Brain pericyte (primary cell): ENCODE measurements at places on chromosomes 1 and 21.
A peak's percentile ranks its signal among the peaks of the same experiment; 100 is the strongest.

DNA sequence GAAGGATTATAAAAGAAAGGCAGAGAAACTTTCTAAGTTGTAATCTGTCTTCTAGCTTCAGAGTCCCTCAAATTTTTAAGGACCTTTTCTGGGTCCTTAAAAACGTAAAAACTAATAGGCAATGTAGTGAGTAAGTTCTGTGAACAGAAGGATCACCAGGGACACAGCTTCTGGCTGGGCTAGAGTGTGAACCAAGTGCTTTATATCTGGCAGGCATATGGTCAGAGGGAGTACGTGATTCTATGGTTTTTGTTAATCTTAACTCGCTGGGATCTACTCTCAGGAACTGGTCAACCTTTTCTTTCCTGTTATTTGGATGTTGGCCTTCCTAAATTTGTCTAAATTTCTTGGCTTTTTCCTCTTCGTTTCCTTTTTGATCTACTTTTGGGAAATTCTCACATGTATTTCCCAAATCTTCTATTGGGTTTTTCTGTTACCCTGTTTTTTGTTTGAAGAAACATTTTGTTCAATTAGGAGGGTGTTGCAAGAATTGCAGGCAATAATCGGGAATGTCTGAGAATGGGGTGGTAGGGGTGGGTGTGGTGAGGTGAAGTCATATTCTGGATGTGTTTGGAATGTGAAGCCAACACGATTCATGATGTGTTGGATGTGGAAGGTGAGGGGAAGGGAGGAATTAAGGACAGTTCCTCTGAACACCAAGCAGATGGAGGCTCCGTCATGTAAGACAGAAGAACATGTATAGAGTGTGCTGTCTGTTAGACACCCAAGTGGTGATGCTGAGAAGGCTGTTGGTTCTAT is 193.2 kb downstream of the FMN2 start:
- DNase-seq: no peak

- DNase-seq: no peak
Observed at GRCh38 chr1:226653311-226653921, 85.7 kb downstream of the ITPKB start.

DNA sequence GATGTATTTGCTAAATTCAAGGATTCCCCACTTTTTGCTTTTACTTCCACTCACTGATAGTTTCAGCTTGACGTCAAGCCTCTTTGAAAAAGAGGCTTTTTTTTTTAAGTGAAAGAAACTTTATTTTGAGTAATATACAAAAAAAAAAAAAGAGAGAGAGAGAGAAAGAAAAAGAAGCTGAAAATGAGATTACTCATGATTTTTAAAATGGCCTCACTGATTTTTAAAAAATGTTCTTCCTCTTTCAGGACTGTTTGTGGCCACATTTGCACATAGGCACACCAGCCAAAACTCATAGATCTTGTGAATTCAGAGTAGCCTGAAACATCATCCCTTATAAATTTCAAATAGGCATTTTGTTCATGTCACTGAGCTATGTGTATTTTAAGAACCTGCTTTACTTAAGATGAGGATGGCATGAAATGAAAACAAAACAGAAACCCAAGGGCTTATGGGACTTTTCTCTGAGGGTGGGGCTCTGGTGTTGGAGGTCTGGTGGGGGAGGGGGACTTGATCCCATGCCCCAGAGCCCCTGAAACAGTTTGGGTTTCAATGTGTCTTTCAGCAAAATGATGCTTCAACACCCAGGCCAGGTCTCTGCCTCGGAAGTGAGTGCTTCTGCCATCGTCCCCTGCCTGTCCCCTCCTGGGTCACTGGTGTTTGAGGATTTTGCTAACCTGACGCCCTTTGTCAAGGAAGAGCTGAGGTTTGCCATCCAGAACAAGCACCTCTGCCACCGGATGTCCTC is 6.1 kb downstream of the ATF3 start:
- no peak for DNase-seq

DNA sequence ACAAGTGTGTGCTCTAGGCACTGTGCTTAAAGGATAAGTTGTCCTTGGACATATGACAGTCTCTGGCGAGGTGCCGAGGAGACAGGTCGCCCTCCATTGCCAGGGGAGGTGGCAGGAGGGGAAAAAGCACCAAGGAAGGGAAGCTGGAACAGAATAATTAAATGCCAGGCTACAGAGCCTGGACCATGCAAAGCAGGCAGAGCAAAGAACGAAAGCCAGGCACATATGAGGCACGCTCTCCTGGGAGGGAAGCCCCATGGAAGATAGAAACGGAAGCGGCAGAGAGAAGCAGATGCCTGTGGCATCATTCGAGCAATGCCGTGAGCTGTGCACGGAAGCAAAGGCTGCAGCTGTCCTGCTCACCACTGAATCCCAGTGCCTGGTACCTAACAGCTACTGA is 91.2 kb downstream of the JAK1 start:
- no peak for DNase-seq

- no peak for DNase-seq
Observed at GRCh38 chr1:9086045-9086444, 16.6 kb upstream of the SLC2A5 start.

DNA sequence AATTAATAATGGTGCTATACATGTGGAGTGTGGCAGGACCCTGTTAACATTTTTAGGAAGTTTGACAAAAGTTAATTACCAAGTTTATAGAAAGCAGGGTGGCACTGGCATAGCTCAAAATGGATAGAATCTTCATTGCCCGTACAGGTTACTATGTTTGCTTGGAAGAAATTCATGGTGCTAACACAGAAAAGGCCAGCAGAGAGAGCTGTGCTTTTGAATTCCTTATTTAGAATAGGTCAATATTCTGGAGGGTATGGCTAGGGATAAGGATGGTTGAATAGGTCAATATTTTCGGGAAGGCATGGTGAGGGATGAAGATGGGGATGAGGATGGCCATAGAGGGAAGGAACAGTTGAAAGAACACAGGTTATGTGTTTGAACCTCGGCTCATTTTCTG is 345.1 kb downstream of the LMO4 start:
- DNase-seq: no peak

DNA sequence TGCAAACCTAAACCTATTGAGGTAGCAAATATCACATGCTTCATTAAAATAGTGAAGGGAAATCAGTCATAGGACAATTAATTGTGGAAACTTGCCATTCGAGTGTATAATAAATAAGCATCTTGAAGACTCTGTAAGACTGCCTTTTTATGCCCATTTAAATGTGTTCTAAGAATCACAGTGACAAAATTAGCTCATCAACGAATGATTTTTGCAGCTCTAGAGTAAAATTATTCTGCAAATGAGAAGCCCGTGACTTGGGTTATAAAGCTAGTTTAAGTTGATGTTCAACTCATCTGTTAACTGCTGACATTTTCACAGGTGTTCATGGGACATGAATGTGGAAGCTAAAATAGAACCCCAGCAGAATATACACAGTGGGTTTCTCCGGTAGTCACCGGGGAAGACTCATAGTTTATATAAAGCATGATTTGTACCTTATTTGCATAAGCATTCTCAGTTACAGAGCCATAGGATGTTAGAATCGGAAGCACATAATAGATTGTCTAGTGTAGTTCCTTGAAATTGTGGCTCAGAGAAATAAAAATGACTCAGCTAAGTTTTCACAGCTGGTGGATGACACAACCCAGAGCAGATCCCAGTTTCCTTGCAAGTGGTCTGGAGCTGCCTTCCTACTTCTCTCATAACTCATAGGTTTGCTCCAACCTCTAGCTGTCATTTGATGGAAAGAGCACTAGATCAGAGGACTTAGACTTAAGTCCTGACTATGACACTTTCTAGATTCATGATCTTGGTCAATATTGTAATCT is 107.3 kb downstream of the UCHL5 start:
- peak; percentile 51 for DNase-seq

DNA sequence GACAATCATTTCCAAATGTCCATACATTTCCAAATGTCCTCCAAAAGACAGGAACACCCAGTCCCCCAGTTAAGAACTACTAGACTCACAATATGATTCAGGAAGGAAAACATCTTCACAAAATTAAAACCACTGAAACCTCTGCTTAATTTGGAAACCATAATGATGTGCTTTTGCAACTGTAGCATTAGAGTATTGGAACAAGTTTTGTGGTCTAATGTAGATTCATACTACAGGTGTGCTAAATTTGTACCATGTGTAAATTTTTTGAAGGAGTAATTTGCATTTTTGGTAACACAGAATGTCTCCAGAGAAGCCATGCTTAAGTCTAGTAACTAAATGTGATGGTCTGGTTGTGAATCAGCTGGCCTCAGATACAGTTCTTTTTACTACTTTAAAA is 129.6 kb downstream of the DPYD start:
- no peak for DNase-seq

DNA sequence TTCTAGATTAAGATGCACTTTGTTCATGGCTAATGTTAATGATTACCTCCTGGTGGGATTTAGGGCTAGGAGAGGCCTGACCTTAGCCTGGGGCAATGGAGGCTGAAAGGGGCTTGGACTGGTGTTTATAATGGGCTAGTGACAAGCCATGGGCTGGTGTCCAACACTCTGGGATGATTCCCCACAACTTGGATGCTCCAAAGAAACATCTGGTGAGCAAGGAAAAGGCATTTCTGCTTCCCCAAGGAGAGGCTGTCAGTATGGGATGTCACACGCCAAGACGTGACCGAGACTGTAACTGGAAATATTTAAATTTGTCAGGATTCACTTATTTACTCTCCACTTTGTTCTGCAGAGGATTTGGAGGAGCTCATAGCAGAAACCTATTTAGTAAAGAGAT is 45.2 kb downstream of the PTPRU start:
- DNase-seq: no peak

- peak; percentile 16 for DNase-seq
Observed at GRCh38 chr1:72623299-72623708, 341.0 kb upstream of the NEGR1 start.

- DNase-seq: no peak
Observed at GRCh38 chr21:16842696-16843035, 670.2 kb upstream of the CXADR start.

DNA sequence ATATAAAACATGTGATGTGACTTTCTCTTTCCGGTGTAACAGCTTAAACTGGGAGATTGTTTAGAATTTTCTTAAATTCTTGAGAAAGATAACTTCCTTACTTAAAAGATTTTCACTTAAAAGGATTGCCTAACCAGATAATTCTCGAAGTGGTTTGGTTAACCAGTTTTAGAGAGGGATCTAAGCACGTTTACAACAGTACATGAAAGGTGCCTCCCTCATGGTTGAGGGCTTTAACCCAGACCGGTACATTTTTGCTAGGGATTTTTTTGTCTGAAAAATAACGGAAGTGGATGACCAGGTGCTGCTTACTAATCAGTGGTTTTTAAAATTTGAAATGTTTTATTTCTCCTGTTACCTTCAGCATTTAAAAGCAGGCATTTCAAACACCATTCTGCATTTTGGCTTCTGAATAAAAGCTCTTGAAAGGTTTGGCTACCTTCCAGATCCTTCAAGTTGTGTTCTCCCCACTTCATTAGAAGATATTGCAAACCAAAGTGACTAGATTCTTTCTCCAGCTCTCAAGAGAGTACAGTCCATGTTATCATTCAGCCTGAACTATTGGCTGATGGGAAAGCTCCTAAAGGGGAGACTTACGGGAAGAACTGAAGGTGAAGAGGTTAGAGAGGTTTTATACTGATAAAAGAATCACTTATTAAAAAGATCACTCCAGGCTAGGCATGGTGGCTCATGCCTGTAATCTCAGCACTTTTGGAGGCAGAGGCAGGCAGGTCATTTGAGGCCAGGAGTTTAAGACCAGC is 12.8 kb downstream of the S100PBP start:
- no peak for DNase-seq

- DNase-seq: no peak
Observed at GRCh38 chr1:58264462-58264861, 282.1 kb downstream of the OMA1 start.

DNA sequence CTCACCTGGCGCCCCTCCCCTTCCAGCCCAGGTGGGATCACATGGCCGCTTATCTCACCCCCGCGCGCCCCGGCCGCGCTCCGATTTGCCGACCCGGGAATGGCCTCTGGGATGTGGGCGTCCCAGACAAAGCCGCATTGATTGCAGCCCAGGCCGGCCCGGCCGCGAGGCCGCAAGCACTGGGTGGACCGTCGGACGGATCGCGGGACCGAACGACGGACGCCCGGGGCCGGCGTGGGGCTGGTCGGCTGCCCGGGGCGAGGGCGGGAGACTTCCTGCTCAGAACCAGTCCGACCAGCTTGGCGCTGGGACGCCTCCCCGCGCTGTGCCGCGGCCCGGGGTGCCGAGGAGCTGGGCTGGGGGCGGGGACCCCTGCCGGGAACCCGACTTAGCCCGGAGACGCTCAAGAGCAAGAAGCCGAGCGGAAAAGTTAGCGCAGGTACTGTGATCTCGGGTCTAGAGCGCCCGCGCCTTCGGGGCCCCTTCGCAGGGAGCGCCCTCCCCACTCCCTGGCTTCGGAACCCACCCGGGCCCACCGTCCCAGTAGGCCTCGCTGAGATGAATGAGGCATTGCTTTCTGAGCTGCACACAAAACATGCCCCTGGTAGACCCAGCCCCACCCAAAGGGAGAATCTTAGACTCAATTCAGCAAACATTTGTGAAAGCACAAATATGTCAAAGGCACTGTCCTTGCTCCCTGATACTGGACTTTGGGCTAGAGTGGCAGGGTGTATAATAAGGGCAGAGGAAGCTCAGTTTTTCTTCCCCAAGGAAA is 415 bp upstream of the LAD1 start:
- DNase-seq: no peak

DNA sequence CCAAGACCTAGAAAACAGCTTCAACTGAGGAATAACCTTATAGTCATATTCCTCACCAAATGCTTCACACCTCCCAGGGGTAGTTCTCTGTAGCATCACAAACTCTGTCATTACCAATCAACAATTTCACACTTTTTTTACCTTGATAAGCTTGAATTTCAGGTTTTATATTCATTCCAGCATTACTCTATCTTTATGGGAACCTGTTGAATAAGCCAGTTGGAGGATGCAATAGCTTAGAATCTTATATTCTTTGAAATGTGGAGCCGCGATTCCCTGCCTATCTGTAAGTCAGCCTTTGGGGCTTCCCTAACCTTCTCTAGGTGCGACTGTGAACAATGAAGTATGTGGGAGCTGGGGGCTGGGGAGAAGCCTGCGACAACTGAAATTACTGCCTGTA is 145.4 kb downstream of the GREM2 start:
- no peak for DNase-seq

GRCh38 chr1:117295001-117295400 is 72.2 kb upstream of the MAN1A2 start:
- no peak for DNase-seq

- DNase-seq: no peak
Observed at GRCh38 chr1:200889571-200889970, 5.1 kb upstream of the INAVA start.

- no peak for DNase-seq
Observed at GRCh38 chr21:26098772-26099397, 71.7 kb downstream of the APP start.

GRCh38 chr1:57112148-57112547 is 146.3 kb upstream of the C8B start:
- no peak for DNase-seq

GRCh38 chr21:35929901-35930300 is 130.4 kb downstream of the SETD4 start:
- no peak for DNase-seq

DNA sequence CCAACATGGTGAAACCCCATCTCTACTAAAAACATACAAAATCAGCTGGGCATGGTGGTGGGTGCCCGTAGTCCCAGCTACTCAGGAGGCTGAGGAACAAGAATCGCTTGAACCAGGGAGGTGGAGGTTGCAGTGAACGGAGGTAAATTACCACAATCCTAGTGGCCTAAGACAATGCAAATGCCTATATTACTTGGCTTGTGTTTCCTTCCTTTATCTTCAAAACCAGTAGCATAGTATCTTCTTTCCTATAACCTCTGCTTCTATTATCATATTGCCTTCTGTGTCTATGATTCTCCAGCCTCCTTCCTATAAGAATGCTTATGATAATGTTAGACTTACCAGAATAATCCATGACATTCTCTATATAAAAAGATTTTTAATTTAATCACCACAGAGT is 156.2 kb upstream of the RGS18 start:
- no peak for DNase-seq
